Fibroblast of lung (primary cell): ENCODE measurements at places on chromosomes 4 and X. TPM values are rescaled to one million over a fixed set of nuclear protein-coding genes. Genes with fewer than 3 reads are reported as not detected.

Gene GC
- total RNA-seq = not detected in 2 replicates

Gene PPP4R3C
- not detected in 2 replicates for total RNA-seq

GRCh38 chr4:184099535-184099966 lies 118.1 kb downstream of the ENPP6 start:
- no peaks in the 10 kb centered on the region for H3K27me3 ChIP-seq
- H3K4me1 ChIP-seq = peaks cover 3% of the 10 kb centered on the region

DNA sequence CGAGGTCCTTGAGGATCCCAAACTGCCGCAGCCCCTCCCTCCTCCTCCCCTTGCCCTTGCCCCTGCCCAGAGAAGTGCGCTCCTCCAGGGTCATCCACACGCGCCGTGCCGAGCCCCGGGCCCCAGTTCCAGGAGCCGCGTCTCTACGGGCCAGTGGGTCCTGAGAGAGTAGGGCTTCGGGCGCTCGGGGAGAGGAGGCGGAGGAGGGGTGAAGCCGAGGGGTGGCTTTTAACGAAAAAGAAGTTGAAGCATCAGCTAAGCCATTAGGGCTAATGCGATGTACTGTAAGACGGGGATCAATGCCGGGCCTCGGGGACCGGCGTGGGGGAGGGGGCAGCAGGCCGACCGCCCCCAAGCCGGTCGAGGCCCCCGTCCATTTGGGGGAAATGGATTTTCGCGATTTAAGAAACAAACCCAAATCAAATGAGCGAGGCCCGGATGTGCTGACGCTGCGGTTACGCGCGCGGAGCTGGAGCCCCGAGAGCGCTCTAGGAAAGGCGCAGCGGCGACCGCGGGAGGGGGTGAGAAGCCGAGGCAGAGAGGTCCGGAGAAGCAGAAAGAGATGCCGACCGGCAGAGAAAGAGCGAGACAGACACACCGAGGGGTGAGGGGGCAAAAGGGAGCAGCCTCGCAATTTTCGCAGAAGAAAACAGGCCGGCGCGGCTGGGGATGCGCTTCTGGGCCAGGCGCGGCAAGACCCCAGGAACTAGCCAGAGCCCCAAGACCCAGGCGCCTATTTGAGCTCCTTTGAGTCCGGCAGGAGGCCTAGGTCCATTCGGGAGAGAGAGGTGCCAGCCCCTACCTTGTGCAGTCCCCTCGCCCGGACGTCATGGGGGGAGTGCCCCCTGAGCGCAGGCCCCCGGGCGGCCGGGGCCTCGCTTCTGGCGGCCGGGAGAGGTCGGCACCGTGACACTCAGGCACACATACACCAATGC lies 13.6 kb downstream of the HMX1 start:
- H3K27ac ChIP-seq = no peak overlapping the region
- no peaks in the 10 kb centered on the region for H3K36me3 ChIP-seq
- no peak for DNase-seq
- H3K4me3 ChIP-seq = no peak overlapping the region
- peaks cover 70% of the 10 kb centered on the region for H3K27me3 ChIP-seq

DNA sequence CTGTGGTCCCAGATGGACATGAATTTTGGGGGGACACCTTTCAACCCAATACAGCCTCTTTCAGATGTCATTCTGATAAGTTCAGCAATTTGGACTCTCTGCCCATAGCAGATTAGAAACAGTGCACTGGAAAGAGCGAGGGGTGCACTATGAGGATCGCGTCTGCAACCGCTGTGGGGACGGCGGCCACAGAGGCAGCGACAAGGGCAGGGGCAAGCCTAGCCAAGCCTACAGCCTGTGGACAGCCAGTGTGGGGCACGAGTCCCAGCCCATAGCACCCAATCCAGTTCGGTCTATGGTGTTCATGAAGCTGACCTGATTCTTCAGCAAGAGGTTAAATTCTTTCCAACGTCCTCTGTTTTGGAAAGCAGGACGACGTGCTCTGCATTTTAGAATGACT lies 9.7 kb upstream of the NSG1 start:
- H3K36me3 ChIP-seq = no peaks in the 10 kb centered on the region
- no peak for DNase-seq
- H3K4me3 ChIP-seq = no peak overlapping the region
- no peaks in the 10 kb centered on the region for H3K27me3 ChIP-seq

- H3K27ac ChIP-seq = no peak overlapping the region
- H3K27me3 ChIP-seq = no peaks in the 10 kb centered on the region
- H3K4me3 ChIP-seq = no peak overlapping the region
- peak; percentile 14 for DNase-seq
Observed at GRCh38 chr4:13992975-13993520, 365.5 kb upstream of the BOD1L1 start.

DNA sequence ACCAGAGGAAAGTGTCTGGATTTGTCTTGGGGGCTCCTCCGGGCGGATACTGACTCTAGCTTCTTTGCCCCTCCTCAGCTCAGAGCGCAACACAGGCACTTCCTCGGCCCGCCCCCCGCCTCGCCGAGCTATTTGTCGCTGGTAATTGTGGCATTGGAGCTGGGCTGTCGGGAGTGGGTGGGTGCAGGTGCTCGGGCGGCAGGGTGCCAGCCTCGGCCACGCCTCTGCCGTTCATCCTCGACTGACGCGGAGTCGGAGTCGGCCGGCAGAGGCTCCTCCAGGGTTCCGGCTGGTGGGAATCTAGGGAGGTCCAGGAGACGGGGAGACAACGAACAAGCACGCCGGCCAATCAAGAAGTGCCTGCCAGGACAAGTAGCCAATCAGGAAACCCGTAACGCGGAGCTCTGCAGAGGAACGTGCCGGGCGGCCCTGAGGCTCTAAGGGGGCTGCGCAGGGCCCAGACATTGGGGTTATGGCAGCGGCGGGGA lies 3.9 kb upstream of the SYN1 start:
- H3K27me3 ChIP-seq = no peaks in the 10 kb centered on the region
- DNase-seq = peak; percentile 79
- no peak overlapping the region for H3K27ac ChIP-seq
- H3K4me1 ChIP-seq = peaks cover 3% of the 10 kb centered on the region

DNA sequence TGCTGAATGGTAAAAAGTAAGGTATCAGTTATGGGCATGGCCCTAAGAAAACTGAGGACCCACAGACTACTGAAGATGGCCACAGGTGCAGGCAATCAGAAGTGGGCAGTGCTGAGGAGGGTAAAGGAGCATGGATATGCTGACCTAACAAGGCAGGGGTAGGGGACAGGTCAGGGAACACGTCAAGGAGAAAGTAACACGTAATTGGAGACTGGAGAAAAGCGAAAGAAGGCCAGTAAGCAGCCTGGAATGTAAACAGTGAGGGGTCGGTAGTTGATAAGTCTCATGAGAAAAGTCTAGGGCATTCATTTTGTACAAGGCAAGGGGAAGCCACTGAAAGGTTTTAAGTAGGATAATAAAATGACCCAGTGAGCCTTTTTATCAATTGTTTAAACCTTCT lies 153.3 kb downstream of the PRDM5 start:
- no peaks in the 10 kb centered on the region for H3K27me3 ChIP-seq
- H3K4me1 ChIP-seq = no peaks in the 10 kb centered on the region
- no peak overlapping the region for H3K4me3 ChIP-seq
- H3K27ac ChIP-seq = no peak overlapping the region

DNA sequence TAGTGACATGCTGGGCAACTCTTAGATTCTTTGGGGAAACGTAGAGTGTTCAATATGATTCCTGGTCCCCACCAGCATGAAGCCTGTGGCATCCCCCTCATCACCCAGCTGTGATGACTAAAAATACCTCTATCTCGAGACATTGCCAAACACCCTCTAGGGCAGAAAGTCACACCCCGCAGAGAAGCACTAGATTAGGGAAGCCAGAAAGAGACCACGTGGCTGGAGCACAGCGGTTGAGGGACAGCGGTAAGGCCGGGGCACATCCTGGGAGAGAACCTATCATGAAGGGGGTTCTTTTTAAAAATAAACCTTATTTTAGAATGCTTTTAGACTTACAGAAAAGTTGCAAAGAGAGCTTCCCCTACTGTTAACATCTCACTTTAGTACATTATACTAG lies 11.0 kb downstream of the FAT1 start:
- no peak overlapping the region for H3K27ac ChIP-seq
- H3K4me1 ChIP-seq = no peaks in the 10 kb centered on the region
- no peak overlapping the region for H3K4me3 ChIP-seq
- H3K36me3 ChIP-seq = peaks cover 11% of the 10 kb centered on the region
- no peaks in the 10 kb centered on the region for H3K27me3 ChIP-seq

GRCh38 chr4:188934320-188934962 lies 795.2 kb downstream of the TRIML1 start:
- no peak overlapping the region for H3K27ac ChIP-seq
- H3K36me3 ChIP-seq = no peaks in the 10 kb centered on the region
- H3K4me3 ChIP-seq = no peak overlapping the region
- DNase-seq = peak; percentile 13

- peaks cover 27% of the 10 kb centered on the region for H3K4me1 ChIP-seq
- no peaks in the 10 kb centered on the region for H3K27me3 ChIP-seq
- H3K36me3 ChIP-seq = no peaks in the 10 kb centered on the region
- no peak overlapping the region for H3K4me3 ChIP-seq
Observed at GRCh38 chr4:140135529-140136088, 18.4 kb downstream of the MAML3 start.

GRCh38 chr4:115491686-115492085 lies 378.3 kb upstream of the NDST4 start:
- DNase-seq = no peak
- H3K4me3 ChIP-seq = no peak overlapping the region
- no peaks in the 10 kb centered on the region for H3K27me3 ChIP-seq
- H3K27ac ChIP-seq = no peak overlapping the region

DNA sequence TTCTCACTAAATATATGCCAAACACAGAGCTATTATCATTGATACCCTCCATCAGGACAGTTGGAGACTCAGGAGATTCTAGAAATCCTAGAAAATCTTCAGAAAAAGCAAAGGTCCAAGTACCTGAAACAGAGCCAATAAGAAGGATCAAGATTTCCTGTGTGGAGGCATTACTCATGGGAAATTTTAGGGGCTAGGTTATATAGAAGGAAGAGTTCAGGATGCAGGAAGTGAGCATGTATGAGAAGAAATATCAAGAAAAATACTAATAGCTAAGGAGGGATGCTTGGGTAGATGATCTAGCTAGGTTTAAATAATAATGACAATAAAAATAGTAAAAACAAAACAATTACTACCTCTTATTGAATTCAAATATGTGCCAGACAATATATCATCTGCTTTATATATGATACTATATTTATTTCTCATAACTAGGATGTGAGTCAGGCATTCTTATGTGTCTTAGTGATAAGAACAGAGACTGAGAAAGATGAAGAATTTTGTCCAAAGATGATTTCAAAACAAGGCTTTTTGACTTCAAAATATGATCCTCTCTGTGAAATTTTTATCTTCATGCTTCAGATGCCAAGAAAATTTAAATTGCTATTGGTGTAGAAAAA lies 66.4 kb upstream of the HHIP start:
- H3K4me1 ChIP-seq = no peaks in the 10 kb centered on the region
- no peak for DNase-seq
- no peak overlapping the region for H3K27ac ChIP-seq
- H3K36me3 ChIP-seq = no peaks in the 10 kb centered on the region

- no peaks in the 10 kb centered on the region for H3K27me3 ChIP-seq
- H3K27ac ChIP-seq = no peak overlapping the region
- no peaks in the 10 kb centered on the region for H3K36me3 ChIP-seq
- no peak overlapping the region for H3K4me3 ChIP-seq
- no peaks in the 10 kb centered on the region for H3K4me1 ChIP-seq
Observed at GRCh38 chr4:130608121-130608520, 1512.2 kb downstream of the C4orf33 start.

DNA sequence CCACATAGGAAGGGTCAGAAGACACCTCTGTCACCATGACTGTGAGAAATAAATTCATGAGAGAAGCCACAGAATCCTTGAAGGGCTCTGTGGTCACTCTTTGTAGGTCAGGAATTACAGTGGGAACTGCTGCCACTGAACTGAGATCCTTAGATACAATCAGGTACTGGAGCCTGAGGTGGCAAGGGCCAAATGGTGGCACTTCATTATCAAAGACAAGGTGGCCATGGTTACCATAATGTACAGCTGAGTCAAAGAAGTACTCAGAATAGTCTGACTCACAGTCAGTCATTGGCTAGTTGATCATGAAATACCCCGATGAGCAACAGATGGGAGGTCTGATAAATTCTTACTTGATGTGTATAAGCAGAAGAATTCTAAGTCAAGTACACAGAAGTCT lies 131.9 kb downstream of the RTL3 start:
- H3K4me1 ChIP-seq = no peaks in the 10 kb centered on the region
- no peak overlapping the region for H3K4me3 ChIP-seq
- no peak overlapping the region for H3K27ac ChIP-seq

- H3K27me3 ChIP-seq = no peaks in the 10 kb centered on the region
- H3K27ac ChIP-seq = peak overlapping the region; percentile 62
- DNase-seq = peak; percentile 96
- H3K36me3 ChIP-seq = peaks cover 16% of the 10 kb centered on the region
- H3K4me1 ChIP-seq = peaks cover 19% of the 10 kb centered on the region
Observed at GRCh38 chr4:5747738-5748375, 36.9 kb downstream of the EVC start.

GRCh38 chr4:30770049-30770549 lies 49.9 kb downstream of the PCDH7 start:
- no peaks in the 10 kb centered on the region for H3K27me3 ChIP-seq
- peak; percentile 85 for DNase-seq
- H3K27ac ChIP-seq = no peak overlapping the region
- no peaks in the 10 kb centered on the region for H3K36me3 ChIP-seq
- no peak overlapping the region for H3K4me3 ChIP-seq
- no peaks in the 10 kb centered on the region for H3K4me1 ChIP-seq

DNA sequence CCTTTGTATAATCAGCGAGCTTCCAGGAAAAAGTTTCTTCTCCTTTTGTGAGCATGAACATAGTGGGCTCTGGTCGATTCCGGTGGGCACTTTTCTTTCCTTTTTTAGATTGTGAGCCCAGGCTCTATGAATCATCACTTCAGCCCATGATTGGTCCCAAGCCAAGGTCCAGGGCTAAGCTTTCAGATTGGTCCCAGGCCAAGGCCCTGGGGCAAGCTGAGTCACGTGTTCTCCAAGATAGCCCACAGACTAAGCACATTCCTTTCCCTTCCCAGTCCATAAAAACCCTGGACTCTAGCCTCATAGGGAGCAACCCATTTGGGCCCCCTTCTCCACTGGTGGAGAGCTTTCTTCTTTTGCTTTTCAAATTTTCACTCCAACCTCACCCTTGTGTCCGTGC lies 430.5 kb downstream of the NAP1L3 start:
- no peak overlapping the region for H3K4me3 ChIP-seq
- H3K27me3 ChIP-seq = no peaks in the 10 kb centered on the region
- no peak overlapping the region for H3K27ac ChIP-seq
- H3K4me1 ChIP-seq = no peaks in the 10 kb centered on the region

- peak; percentile 3 for DNase-seq
- H3K36me3 ChIP-seq = no peaks in the 10 kb centered on the region
- H3K4me3 ChIP-seq = no peak overlapping the region
- no peaks in the 10 kb centered on the region for H3K27me3 ChIP-seq
- H3K27ac ChIP-seq = no peak overlapping the region
- H3K4me1 ChIP-seq = no peaks in the 10 kb centered on the region
Observed at GRCh38 chrX:19303256-19303880, 40.4 kb upstream of the PDHA1 start.

DNA sequence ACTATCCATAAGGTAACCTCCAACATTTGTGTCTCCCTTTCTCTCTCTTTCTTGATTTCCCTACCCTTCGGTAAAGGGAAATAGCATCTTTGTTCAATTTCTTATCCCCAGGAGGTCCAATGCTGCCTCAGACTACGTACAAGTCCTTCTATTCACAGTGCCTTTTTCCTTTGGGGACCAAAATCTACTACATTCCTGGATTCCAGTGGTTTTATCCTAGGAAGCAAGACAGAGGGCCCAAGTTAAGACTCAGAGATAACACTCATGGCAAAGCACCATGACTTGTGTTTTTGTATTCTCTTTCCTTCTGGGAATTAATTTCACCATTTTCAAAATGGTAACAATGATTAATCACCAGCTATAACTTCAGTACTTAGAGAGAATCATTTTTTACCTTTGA lies 10.6 kb downstream of the G3BP2 start:
- peaks cover 4% of the 10 kb centered on the region for H3K36me3 ChIP-seq
- peaks cover 10% of the 10 kb centered on the region for H3K4me1 ChIP-seq
- no peaks in the 10 kb centered on the region for H3K27me3 ChIP-seq
